ENCODE measurements at places on chromosomes 3 and 15.

DNA sequence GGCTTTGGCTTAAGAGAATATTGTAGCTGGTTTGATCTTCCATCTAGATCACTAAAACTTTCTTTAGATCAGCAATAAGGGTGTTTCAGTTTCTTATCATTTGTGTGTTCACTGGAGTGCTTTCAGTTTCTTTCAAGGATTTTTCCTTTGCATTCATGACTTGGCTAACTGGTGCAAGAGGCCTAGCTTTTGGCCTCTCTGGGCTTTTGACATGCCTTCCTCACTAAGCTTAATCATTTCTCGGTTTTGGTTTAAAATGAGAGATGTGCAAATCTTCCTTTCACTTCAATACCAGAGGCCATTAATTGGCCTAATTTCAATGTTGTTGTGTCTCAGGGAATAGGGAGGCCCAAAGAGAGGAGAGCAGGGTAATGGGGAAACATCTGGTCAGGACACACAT lies 30.3 kb upstream of the CCNB2 start:
- no peak for DNase-seq

DNA sequence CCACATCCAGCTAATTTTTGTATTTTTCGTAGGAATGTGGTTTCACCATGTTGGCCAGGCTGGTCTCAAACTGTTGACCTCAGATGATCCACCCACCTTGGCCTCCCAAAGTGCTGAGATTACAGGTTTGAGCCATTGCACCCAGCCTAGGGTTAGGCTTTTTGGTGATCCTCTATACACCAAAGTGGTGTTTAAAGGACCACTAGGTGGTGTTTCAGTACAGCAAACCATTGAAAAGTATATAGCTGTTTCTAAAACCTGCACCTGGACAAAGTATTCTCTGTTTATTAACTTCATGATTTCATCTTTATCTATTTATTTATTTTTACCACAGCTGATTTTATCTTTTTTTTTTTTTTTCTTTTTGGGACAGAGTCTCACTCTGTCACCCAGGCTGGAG lies 68.4 kb downstream of the MINDY2 start:
- no peak for DNase-seq

GRCh38 chr3:183984749-183985729 lies 32.6 kb downstream of the ABCC5 start:
- no peak for DNase-seq

DNA sequence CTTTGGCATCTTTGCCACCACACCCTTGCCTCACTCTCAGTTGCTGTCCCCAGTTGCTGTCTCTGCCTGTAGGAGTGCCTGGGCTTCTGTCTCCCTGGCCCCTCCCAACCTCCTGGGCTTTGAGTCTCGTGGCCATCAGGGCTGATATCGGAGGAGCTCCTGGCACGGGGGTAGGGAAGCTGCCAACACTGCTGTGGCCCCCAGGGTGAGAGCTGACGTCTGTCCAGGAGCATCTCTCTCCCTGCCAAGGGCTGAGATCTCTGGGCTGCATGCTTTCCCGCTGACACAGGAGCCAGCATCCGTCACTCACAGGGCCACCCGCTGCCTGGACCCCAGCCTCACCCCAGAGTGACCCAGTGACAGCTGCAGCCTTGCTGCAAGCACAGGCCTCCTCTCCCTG lies 47.4 kb downstream of the EXOG start:
- DNase-seq: no peak

GRCh38 chr3:90015688-90016356 lies 908.4 kb downstream of the EPHA3 start:
- no peak for DNase-seq

GRCh38 chr3:180324791-180325190 lies 277.2 kb upstream of the TTC14 start:
- no peak for DNase-seq

GRCh38 chr15:100934726-100935125 lies 15.6 kb downstream of the LRRK1 start:
- no peak for DNase-seq

DNA sequence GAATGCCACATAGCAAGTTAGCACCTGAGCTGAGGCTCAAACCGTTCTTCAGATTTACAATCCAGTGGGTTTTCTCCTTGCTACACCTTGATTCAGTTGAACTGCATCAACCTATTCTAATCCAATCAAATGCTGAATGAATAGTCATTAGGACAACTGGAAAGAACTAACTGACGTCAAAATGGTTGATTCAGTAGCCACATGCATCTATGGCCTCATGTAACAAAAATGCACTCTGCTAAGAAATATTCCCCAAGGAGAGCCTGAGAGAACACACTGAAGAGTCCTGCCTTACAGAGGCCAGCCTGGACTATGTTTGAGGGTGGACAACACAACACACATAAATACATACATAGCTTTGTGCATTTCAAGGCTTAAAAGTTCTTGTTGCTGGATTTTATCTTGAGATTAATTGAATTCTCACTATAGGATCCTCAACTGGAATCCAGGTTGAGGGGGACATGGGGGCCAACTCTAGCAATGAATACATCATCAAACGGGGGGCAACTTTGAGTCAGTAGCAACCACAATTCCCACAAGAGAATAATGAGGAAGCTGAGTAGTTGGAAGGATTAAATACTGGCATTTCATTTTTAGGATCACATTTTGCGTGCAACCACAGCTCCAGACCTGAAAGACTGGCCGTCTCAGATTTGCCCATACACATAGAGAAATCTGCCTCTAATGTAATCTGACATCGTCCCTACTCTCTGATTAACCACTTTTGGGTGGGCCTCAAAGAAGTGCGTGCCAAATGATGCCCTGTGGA lies 280.2 kb upstream of the ICE2 start:
- no peak for DNase-seq

DNA sequence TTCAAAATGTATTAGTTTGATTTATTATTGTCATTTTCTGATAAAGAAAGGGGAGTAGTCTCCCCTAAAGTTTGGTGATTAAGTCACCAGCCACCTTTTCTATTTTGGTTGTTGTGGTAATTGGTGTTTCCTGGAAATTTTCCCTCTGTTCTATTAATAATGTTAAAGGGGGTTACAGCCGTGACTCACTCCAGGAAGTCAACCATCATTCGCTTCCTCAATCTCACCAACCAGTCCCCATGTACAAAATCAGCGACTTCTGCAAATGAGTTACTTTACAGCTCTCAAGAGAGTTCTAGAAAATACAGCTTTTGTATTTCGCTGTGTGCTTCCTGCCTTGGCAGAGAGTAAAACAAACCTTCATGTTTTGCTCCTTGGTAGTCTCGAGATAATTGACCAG lies 285.1 kb downstream of the LPP start:
- DNase-seq: peak; percentile 3

DNA sequence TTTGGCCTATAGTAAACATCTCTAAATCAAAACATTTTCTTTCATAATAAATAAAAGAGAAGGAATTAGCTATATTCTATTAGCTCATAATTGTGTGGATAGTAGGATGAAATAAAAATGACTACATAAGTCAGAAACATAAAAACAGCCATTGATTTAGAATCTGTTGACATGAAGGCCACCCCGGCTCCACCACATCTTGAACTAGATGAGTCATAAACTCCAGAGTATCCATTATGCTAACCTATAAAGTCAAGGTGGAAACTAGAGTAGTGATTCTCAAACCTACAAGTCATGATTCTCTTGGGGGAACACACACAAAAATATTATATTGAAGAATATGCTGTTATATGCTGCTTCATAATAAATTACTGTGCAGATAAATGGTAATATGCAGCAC lies 831.0 kb downstream of the TUSC7 start:
- DNase-seq: no peak

DNA sequence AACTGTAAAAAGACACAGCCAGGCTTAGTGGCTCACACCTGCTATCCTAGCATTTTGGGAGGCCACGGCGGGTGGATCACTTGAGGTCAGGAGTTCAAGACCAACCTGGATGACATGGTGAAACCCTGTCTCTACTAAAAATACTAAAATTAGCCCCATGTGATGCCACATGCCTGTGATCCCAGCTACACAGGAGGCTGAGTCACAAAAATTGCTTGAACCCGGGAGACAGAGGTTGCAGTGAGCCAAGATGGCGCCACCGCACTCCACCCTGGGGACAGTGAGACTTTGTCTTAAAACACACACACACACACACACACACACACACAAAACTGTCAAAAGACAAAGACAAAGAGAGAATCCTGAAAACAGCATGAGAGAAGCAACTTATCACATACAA lies 18.0 kb downstream of the SPCS1 start:
- no peak for DNase-seq

- DNase-seq: no peak
Observed at GRCh38 chr15:52109559-52110451, 2.8 kb downstream of the BCL2L10 start.

- no peak for DNase-seq
Observed at GRCh38 chr3:129593595-129594339, 12.7 kb downstream of the PLXND1 start.

DNA sequence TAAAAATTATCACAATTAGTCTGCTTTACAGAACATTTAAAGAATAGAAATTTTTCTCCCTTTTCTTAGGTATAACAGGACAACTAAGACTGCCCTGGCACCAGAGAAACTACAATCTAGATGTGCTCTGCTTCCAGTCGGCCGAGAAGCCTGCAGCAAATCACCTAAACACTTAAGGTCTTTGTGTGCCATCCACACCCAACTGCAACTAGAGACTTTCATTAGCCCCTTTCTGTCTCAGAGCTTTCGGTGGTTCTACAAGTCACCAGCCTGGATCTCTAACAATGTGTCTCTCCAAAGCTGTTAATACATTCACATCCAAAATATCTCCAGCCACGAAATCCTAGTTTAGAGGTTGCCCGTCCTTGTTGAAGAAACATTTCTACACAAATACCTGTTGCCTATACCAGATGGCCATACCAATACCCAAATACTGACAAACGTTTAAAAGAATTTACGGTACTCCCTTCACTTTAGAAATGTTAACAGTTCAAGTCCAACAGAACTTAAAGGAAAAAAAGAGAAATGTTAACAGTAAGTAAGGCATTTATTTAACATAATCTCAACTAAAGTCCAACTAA lies 6.7 kb downstream of the PRC1 start:
- no peak for DNase-seq

Data from stimulated activated CD4-positive, alpha-beta T cell treated with anti-CD3 and anti-CD28 coated beads, Interleukin-1b, Interleukin-23, amount 100 ng/mL, for 1 hour (primary cell).